ENCODE measurements at places on chromosomes 6 and 20.
A peak's percentile ranks its signal among the peaks of the same experiment; 100 is the strongest.

GRCh38 chr6:113870917-113871316 lies 13.8 kb downstream of the MARCKS start:
- DNase-seq, result no peak

GRCh38 chr6:142118328-142118727 lies 14.4 kb upstream of the GJE1 start:
- no peak for DNase-seq

GRCh38 chr6:33279971-33280511 lies 3.1 kb downstream of the B3GALT4 start:
- DNase-seq, result peak; percentile 34

GRCh38 chr6:15244620-15245360 lies 1.1 kb upstream of the JARID2 start:
- peak; percentile 82 for DNase-seq

DNA sequence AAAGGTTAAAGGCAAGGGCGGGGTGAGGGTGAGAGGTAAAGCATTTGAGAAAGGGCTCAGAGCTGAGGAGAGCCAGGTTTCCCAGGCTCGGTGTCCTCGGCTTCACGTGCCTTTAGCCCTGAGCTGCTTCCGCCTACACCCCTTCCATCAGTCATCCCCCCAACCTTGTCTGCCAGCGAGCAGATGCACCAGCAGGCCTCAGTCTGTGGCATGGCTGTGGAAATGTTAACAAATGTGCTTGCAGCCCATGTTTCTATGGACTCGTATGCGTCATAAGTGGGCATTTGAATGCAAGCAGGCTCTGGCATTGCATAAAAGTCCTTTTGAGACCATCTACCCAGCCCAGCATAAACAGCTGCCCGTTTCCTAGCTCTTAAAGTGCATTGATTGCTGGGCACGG lies 88.8 kb downstream of the SYNJ2 start:
- no peak for DNase-seq

DNA sequence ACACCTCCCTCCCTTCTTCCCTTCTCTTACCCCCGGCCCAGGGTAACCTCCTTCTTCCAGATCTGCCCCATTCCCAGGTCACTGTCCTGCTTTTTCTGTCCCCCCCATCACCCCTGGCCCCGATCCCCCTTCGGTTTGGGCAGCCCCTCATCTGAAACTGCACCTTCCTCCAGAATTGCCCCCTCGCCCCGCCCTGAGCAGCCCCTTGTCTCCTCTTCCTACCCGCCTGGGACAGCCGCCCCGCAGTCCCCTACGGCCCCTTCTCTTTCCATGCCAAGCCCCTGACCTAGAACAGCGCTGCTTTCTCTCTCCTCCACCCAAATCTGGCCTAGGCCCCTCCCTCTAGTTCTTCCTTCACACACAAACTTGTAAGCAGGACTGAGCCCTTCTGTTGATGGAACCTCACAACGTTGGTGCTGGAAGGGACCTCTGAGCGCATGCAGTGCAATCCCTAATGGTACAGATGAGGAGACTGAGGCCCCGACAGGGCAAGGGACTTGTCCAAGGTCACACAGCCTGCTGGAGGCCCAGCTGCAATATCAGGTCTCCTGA lies 630 bp downstream of the PPP2R5D start:
- no peak for DNase-seq

- DNase-seq, result peak; percentile 67
Measured at GRCh38 chr6:77430504-77430903, 32.8 kb downstream of the HTR1B start.

DNA sequence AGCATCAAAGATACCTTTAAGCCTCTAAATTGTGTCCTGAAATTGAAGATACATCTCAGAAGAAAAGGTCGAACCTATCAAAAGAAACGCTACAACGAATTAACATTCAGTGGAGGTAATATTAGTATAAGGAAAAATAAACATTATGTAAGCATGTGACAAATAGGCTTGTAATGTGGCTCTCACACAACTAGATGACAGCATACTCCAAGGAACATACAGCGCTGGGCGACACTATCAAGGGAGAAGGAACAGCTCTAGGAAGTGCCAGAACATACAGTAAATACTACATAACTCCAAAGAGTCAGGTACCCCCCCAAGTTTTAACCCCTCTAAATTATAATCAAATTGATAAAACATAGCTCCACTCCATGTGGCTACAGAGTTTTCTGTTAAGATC lies 103.5 kb downstream of the LAMP5 start:
- DNase-seq, result peak; percentile 3

DNA sequence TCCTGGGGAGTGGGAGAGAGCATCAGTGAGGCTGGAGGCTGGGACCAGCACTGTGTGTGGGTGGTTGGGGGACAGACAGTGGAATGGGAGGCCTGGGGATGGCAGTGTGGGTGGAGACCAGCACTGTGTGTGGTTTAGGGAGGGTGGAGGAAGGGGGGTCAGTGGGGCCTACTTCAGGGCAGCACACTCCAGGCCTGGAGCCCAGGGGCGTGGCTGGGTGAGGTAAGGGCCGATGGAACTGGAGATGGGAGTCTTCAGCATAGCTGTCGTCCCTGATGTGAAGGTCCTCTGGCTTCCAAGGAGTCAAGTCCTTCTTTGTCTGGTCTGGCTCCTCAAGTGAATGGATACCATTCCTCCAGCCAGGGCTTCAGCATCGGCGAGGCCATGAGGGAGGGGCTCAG lies 18.6 kb downstream of the KCNK17 start:
- no peak for DNase-seq
